ENCODE measurements at places on chromosomes 3 and 15.

DNA sequence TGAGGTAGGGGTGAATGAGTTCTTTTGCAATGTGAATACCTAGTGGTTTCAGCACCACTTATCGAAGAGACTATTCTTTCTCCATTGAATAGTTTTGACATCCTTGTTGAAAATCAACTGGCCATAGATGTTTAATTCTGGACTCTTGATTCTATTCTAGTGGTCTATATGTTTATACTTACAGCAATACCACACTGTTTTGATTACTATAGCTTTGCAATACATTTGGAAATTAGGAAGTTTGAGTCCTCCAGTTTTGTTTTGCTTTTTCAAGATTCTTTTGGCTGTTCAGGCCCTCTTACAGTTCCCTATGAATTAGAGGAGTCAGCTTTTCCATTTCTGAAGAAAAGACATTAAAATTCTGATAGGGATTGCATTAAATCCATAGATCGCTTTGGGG is 30.1 kb downstream of the MAP1A start:
- DNase-seq = no peak

GRCh38 chr3:11570789-11571495 is 72.8 kb downstream of the VGLL4 start:
- no peak for DNase-seq

- DNase-seq = peak; percentile 32
Measured at GRCh38 chr3:3089017-3089416, 21.2 kb downstream of the IL5RA start.

- DNase-seq = no peak
Measured at GRCh38 chr15:91534235-91534634, 319.3 kb upstream of the SLCO3A1 start.

DNA sequence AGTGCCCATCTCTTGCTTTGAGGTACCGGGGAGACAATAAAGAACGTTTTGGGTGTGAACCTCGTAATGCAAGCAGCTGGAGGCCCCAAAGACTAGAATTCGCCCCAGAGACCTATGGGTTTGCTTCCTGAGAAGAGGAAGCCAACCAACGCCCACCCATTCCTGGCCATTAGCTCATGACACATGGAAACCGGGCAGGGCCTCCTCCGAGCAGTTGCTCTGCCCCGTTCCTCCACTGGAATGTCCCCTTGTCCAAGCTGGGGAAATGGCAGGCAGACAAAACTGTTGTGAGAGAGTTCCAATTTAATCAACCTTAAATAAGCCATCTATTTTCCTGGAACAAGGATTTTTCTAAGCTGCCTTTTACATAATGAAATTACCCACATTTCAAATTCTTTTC is 250.9 kb upstream of the IGF1R start:
- DNase-seq = no peak

DNA sequence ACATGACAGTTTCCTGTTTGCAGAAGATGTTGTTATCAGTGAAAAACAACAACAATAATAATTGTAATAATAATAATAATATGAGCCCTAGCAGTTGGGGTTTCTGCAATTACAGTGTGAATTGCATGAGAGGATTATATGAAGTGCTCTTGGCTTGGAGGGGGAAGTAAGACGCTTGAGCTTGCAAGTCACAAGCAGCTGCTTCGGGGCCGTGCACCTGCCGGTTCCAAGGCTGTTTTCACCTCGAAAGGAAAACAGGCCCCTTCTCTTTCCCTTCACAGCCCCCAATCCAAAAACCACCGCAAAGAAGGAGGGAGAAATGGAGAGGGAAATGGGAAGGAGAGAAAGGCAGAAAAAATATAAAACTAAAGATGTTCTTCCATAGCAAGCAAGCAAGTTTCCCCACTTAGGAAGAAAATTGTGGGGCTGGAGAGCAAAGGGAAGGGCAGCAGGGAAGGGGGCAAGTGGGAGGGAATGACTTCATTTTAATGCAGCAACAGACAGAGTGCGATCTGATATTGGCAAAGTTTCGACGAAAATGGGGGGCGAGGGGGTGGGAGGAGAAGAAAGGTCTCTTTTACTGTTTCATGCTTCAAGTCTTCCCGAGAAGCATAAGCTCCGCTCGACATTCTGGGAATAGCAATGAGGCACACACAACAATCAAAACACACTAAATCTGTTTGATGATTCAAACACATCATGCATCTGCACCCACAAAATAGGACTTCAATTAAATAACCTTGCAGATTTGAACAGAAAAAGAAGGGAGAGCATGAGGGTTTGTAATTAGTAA is 284.2 kb upstream of the ATP11B start:
- no peak for DNase-seq

DNA sequence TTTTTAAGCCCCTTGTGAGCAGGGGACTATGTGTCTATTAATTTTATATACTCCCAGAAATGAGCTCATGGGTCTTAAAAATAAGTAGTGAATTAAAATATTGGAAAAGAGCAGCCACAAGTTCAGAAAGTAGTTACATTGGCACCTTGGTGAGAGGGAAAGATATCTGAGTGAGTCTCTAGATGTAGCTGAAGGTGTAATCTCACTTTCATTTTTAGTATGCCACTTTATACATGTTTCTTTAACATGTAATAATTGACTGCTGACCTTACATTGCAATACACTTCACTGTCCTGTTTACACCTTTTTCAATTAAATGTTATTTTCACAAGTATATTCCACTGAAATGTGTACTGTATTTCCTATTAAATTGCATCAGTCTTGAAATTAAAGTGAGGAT is 12.1 kb upstream of the PAK6 start:
- no peak for DNase-seq

- DNase-seq = no peak
Measured at GRCh38 chr3:178802993-178803693, 266.9 kb downstream of the KCNMB2 start.

GRCh38 chr3:67034371-67034770 is 36.3 kb downstream of the KBTBD8 start:
- DNase-seq = no peak

DNA sequence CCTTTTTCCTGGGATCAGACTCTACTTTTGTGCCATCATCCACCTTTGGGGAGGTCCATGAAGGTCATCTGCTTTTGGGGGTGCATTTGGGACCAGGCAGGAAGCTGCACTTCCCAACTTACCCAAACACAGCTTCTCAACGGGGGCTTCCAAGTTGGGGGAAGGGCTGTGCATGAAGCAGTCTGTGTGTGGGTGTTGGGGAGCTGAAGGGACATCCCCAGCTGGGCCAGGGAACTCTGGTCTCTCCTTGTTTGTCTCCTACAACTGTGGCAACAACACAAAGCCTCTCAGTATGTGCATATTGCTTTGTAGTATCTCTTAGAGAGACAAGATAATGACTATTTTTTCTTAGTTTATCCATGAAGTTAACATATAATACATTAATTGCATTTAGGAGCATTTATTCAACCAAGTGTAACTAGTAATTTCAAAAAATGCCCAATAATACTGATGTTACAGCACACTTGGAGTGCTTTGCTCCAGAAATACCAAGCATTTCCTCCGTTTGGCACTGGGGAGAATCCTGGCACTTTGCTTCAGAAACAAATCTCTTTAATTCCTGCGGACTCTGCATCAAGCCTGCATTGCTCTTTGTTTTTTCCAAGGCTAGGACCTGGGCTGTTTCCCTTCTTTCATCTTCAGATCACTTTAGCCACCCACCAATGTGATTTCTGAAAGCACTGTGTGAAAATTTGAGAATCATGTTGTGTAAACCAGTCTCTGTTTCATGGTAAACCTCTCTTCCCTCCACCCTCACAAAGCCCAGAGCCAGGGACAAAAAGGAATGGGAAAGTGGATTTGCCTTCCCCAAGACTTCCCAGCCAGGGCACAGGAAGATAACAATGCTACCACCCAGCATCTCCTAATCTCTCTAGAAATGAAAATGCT is 126.2 kb upstream of the PFN2 start:
- no peak for DNase-seq

GRCh38 chr15:70378126-70379031 is 280.7 kb upstream of the TLE3 start:
- DNase-seq = no peak

DNA sequence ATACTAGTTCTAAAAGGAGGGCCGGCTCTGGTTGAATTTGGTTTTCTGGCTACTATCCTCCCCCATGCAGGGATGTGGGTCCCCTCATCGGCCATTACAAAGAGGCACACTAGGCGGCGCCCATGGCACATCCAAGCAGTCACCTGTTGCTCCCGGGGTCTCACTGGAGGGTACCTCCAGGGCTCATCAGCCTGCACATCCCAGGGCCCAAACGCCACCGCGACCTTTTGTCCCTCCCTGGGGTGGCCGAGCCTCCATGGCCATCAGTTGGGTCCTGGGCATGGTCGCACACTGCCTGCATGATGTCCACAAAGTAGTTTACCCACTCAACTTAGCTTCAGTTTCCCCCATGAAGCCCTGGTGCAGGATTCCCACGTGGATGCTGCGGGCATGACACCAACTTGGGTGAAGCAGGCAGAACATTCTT is 28.3 kb downstream of the IDH3A start:
- no peak for DNase-seq

- no peak for DNase-seq
Measured at GRCh38 chr15:80957976-80958375, 31.6 kb downstream of the MESD start.

DNA sequence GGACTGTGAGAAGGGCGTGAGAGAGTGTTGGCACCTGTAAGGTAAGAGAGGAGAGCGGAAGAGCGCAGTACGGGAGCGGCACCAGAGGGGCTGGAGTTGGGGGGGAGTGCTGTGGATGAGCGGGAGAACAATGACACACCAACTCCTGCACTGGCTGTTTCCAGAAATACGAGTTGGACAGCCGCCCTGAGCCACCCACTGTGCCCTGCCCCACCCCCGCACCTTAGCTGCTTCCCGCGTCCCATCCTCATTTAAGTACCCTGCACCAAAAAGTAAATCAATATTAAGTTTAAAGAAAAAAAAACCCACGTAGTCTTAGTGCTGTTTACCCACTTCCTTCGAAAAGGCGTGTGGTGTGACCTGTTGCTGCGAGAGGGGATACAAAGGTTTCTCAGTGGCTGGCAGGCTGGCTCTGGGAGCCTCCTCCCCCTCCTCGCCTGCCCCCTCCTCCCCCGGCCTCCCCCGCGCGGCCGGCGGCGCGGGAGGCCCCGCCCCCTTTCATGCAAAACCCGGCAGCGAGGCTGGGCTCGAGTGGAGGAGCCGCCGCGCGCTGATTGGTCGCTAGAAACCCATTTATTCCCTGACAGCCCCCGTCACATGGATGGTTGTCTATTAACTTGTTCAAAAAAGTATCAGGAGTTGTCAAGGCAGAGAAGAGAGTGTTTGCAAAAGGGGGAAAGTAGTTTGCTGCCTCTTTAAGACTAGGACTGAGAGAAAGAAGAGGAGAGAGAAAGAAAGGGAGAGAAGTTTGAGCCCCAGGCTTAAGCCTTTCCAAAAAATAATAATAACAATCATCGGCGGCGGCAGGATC is at the start of gene SOX2:
TSS of gene SOX2 (plus strand) at position 601 of the 811 bp plus-strand sequence. CDS start 436 bp downstream, outside the sequence.
- DNase-seq = peak; percentile 57

- DNase-seq = no peak
Measured at GRCh38 chr3:79761441-79761840, 6.4 kb downstream of the ROBO1 start.

- DNase-seq = no peak
Measured at GRCh38 chr15:95409211-95409610, 921.3 kb upstream of the NR2F2 start.

GRCh38 chr3:194262176-194262924 is 88.8 kb downstream of the CPN2 start:
- no peak for DNase-seq

DNA sequence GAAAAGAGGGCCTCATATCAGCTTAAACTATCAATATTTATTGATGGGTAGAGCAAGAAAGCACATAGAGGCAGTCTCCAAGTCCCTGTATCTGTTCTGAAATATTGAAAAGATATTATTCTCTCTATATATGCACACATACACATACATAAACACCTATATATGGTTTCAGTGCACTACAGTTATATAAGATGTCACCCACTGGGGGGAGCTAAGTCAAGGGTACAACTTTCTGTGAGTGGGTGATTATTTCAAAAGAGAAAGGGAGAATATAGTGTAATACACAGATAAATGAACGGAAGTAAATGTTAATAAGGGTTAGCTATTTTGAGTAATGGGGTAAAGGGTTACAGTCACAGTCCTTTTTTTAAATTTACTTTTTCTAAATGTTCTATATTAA is 8.8 kb downstream of the SNTN start:
- no peak for DNase-seq

DNA sequence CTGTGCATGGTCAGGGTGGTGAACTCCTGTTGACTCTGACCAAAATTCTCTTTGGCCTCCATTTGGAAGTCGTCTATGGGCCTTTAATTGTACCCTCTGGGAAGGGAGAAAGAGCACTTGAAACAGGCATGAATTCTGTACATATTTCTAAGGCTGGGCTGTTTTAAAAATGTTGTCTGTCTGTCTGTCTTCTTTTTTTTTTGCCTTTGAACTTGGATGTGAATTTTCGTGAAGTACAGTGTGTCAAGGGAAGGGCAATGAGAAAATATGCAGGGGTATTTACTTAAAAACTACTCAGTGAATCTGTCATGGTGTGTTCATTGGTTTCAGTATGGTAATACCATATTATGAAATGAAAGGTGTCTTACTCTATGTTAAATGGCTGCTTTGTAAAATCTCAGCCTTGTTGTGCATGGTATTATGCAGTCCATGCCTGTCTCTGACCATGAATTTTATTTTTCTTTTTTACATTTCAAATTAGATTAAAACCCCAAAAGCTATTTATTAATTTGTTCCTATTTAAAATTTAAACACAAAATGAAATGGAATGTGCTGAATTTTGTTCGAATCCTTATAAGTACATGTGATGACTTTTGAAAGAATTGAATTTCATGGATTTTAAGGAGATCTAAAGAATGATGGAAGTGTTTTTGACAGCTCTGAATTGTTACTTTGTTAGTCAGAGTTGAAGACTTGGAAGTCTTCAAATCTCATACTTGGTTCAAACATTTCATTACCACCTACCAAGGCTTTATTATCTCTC is 51.1 kb downstream of the RARB start:
- no peak for DNase-seq

DNA sequence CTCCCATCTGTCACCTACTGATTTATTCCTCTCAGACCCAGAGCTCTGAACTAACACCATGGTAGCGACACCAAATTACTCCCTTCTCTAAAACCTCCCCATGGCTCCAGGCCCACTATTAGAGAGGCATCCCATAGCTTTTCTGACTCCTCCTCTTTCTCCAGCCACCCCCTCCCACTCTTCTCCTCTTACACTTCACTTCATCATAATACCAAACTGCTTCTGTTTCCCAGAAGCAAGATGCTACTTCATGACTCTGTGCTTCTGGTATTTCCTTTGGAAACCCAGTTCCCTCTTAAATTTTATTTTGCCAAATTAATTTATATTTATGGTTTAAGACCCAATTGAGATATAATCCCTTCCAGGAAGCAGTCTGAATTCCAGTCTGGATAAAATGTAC is 465.1 kb upstream of the PDZRN3 start:
- DNase-seq = no peak

- DNase-seq = no peak
Measured at GRCh38 chr3:22704571-22705354, 498.4 kb upstream of the UBE2E2 start.

- peak; percentile 13 for DNase-seq
Measured at GRCh38 chr3:179769411-179770247, 116.8 kb downstream of the USP13 start.

DNA sequence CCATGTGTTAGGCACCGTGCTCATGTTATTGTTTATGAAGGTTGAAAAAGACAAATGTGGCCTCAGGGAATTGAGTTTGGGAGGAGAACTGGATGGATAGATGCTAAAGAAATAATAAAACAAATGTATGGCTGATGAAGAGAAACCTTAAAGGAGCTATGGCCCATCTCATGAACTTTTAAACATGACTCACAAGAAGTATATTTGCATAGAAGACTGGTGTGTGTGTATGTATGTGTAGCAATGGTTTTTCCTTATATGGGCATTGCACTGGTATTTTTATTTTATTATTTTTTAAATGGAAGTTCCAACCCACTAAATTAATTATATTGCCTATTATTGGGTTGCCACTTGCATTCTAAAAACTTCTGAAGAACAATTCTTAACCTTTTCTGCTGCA is 31.1 kb downstream of the CACNA2D3 start:
- DNase-seq = no peak
